ENCODE measurements at places on chromosomes 13 and 19. TPM values are rescaled to one million over a fixed set of nuclear protein-coding genes. Genes with fewer than 3 reads are reported as not detected.

- DNase-seq, result no peak
Measured at GRCh38 chr13:23678795-23679194, 108.6 kb downstream of the TNFRSF19 start.

- DNase-seq, result peak; percentile 60
Measured at GRCh38 chr19:40139533-40140287, 49.0 kb upstream of the ZNF780A start.

GRCh38 chr19:17338433-17339078, 1.2 kb downstream of the GTPBP3 start:
- no peak for DNase-seq

DNA sequence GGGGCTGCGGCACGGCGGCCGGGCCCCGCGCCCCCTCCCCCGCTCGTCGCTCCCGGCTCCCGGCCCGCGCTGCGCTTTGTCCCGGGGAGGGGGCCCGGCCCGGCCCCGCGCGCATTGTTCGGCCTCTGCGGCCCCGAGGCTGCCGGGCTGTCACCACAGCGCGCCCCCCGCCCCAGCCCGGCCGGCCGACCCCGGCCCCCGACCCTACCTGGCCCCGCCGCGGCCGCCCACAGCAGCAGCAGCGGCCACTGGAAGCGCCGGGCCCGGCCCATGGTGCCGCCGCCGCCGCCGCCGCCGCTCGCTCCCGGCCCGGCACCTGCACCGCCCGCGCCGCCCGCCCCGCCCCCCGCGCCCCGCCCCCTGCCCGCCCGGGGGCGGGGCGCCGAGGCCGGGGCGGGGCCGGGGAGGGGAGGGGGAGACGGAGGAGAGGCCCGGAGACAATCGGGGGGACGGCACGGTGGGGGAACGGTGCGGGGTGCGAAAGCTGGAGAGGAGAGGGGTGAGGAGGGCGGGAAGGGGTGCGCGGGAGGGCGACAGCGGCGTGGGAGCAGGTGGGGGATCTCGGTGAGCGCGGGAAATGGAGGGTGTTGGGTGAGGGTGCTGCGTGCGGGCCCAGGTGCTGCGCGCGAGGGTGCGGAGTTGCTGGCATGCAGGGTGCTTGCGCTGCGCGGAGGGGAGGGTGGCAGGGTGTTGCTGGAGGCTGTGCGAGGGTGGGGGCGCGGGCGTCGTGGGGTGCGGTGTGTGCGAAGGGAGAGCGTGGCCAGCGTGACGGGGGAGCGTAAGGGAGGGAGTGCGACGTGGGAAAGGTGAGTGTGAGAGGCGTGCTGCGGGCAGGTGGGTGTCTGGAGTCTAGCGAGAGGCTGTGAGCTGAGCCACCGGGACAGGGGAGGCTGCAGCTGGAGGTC, at the start of gene CADM4:
Gene CADM4 (minus strand): TSS at position 332 of the 905 bp plus-strand sequence. CDS start 60 bp downstream, at position 272.
- DNase-seq, result peak; percentile 33

DNA sequence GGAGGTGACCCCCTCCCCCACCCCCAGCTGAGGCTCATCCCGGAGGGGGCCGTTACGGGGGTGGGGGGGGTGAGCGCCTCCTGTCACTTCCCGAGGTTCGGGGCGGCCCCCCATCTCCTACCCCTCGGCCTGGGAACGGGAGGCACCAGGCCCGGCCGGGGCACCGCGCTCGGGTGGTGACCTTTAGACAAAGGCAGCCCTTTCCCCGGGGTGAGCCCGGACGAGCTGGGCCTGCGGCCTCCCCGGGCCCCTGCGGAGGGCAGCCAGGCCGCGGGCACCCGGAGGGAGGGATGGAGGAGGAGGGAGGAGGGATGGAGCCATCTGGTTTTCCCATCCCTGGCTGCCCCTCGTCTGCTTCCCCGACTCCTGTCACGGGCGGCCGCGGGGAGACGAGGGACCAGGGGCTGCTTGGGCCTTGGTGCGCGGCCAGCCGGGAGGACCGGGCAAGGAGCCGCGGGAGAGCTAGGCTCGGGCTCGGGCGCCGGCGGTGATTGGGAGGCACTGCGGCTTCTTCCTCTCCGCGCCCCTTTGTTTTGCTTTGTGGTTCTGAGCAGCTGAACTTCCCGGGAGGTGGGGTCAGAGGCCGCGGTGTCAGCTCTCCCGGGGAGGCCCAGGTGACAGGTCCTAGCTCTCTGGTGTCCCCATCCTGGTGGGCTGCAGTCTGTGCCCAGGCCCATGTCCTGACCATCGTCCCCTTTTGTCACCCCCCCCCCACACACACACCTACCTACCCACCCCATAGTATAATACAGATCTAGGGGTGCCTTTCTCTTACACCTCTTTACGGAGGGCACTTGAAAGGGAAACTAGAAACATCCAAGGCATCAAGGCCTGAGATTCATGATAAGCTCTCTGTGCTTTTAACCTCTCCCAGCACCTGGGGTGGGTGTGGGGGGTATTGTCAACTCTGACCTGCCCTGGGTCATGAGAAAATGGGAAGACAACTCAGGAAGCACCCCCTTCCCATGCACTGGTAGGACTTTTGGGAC, 1.3 kb downstream of the BICRA start:
- DNase-seq, result peak; percentile 69

GRCh38 chr13:78701383-78701782, 42.4 kb upstream of the OBI1 start:
- DNase-seq, result no peak

DNA sequence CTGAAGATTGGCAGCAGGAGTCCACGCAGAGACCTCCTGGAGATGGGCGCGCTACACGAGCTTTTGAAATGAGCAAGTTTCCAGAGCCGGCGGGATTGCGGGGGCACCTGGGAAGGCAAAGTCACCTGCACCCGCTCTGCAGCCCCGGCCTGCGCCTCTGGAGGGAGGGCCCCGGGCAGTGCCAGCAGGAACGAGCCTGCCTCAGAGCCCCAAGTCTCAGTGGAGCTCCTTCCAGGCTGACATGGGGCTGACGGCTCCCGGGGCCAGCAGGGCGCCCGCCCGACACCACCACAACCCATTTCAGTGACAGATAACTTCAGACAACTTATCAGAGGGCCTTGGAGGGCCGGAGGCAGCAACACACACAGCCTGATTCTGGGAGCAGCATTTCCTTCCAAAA, 45.0 kb downstream of the RASA3 start:
- DNase-seq, result no peak

GRCh38 chr13:52009946-52010345, 1.3 kb downstream of the ATP7B start:
- DNase-seq, result no peak

- no peak for DNase-seq
Measured at GRCh38 chr19:23512151-23512925, 117.1 kb upstream of the ZNF91 start.

- no peak for DNase-seq
Measured at GRCh38 chr13:76708138-76708688, 178.0 kb downstream of the KCTD12 start.

DNA sequence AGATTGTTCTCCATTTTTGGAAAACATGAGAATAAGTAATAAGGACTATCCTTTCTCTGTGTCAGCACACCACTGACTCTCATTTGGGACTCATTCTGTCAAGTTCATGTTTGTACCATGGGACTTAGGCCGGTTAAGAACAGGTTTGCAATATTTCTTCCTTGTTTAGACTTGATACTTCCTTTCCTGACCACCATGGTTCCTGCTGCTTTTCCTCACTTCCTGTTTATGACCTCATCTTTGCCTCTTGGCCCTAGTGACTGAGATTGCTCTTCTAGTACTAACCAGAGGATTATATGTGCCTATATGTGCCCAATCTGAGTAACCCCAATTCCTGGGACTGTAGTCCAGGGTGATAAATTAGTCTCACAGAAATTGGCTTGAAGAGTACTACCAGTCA, 32.5 kb upstream of the NDFIP2 start:
- DNase-seq, result no peak

DNA sequence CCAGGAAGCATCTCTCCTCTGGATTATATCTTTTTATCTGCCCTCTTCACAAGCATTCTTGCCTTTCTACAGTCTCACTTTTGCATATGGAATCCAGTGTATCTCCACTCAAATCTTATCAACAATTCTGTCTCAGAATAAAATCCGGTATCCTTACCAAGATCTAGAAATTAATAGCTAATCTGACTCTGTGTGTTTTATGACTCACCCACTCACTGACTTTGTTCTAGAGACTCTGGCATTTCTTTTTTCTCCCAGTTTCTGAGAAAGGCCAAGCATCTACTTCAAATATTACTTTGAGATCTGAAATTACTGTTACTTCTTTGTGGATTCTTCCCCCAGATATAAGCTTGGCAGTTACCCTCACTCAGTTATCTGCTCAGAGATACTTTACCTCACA, 913.5 kb upstream of the ATXN8OS start:
- DNase-seq, result no peak

DNA sequence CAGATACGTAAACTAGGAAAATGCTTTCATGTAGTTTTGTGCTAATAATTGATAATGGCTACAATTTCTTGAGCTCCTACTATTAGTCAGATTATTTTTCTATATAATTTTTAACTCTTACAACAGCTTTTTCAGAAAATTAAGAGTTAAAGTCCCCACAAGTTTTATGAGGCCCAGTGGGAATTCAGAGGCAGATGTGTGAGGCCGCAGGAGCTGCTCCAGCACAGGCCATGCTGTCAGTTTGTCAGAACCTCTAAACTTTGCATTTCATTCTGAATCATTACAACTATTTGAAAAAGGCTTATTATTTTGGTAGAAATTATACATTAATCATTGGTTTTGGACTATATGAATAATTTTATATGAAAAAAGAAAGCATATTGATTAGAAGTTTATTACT, 370.8 kb downstream of the MYO16 start:
- DNase-seq, result no peak

DNA sequence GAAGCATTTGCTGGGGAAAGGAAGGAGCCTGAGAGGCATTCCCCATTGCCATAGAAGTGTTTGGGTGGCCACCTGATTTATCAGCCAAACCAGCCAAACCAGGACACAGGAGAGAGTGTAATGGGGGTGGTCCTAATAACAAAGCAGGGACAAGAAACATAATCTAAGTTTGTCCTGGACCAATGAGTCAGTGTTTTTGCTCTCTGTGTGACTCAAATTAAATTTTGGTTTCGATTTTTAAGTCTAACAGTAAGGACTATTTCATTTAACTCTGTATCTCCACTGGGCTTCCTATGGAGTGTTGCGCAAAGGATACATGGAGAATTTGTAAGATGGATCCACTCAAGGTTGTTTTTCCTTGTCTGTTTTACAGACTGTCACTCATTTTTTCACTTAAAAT, 19.5 kb upstream of the TRPC4 start:
- DNase-seq, result peak; percentile 6

GRCh38 chr13:77740097-77740735, 42.7 kb downstream of the SLAIN1 start:
- no peak for DNase-seq

GRCh38 chr19:23776507-23777205, 18.0 kb upstream of the ZNF681 start:
- DNase-seq, result no peak

DNA sequence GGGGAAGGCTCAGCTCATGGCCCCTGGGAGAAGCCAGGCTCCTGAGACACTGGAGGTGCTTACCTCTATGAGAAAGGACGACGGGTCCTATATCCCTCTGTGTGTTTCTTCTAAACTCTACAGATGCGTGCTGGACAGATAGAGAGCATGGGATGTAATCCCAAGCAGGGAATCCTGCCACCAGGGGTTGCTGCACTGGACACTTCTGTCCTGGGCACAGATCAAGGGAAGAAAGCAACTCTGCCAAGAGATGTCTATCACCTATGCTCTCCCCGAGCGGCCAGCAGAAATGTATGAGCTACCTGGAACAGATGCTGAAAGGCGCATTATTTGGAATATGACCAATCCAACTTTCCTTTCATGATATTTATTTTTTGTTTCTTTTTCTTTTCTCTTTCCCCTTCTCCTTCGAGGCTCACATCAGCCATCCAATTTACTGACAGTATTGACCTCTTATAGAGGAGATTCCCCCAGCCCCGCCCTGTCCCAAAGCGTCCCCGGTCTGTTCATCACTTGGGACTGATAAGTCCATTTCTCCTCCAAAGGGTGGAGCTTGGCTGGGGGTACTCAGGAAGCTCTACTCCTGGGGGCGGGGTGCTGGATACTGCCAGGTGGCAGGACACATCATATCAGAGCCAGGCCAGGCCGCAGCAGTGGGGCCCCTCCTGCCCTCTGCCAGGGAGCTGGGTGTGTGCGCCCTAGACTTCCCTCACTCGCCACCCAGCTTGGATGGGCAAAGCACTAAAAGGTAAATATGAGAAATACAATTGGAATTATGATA, 34.2 kb downstream of the TSHZ3 start:
- no peak for DNase-seq

GRCh38 chr13:78566631-78567030, 36.7 kb downstream of the POU4F1 start:
- DNase-seq, result no peak

DNA sequence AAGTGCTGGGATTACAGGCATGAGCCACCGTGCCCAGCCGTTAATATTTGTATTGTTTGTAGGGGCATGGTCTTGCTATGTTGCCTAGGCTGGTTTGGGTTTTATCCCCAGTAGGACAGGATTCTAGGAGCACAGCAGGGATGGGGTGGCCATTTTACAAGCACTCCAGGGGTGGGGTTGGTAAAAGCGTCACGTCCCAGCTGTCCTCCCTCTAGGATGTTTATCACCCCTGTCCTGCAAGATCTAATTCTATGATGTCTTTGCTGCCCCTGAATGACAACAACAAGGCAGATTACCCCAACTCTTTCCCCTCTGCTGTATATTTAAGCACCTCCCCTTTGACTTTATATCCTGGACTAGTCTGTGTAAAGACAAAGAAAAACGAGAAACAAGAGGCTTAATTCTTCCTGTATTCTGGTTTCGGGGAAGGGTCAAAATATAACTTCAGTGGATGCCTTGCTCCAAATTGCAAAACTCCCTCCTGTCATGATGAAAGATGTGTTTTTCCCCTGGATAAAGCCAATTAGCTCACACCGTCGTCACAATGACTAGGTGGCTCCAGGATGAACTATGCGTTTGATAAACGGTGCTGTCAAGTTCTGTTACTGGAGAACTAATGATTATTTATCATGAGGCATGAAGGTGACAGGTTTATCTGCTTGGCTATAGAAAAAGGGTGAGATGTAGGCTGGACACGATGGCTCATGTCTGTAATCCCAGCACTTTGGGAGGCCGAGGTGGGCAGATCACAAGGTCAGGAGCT, 27.8 kb upstream of the OR1M1 start:
- no peak for DNase-seq

DENND1C gene
- 48.7 TPM for polyA plus RNA-seq

RYR1 gene
- not detected for polyA plus RNA-seq

ZNF730 gene
- 0.07 TPM for polyA plus RNA-seq

USHBP1 gene
- polyA plus RNA-seq, result 4.7 TPM

LILRA5 gene
- 1.6 TPM for polyA plus RNA-seq

PRRG2 gene
- polyA plus RNA-seq, result 21.3 TPM

KATNAL1 gene
- 1.9 TPM for polyA plus RNA-seq

ARRDC5 gene
- 0.10 TPM for polyA plus RNA-seq

ZNF577 gene
- 6.0 TPM for polyA plus RNA-seq

GARIN5A gene
- 0.89 TPM for polyA plus RNA-seq

KLK4 gene
- polyA plus RNA-seq, result not detected
